ENCODE measurements at places on chromosomes 11 and 22. TPM values are rescaled to one million over a fixed set of nuclear protein-coding genes. Genes with fewer than 3 reads are reported as not detected.

Gene ACRV1
- total RNA-seq: not detected

Gene SCN3B
- total RNA-seq: 0.45 TPM

Gene CFL1
- 850 TPM for total RNA-seq

GRCh38 chr11:72780296-72781062 is 13.4 kb downstream of the STARD10 start:
- DNase-seq: no peak

Gene MRGPRX3
- not detected for total RNA-seq

Data from chondrocyte (in vitro differentiated cells).